ENCODE measurements at places on chromosomes 11 and 22.

DNA sequence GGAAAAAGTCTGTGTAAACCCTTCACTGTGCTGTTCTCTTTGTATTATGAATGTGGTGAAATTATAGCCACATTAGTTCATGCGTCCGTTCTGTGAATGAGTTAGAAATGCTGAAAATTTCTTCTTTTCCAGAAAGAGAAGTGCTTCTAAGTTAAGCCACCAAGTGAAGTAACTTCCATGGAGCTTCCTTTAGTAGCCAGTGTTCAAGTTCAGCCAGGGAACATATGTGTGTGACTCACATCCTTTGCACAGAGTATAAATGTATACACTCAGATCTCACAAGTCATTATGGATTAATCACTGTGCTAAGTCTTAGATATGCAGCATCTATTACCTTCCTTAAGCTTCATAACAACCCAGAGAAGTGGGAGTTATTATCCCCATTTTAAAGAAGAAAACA is 3.1 kb upstream of the MMP8 start:
- no peak for DNase-seq

GRCh38 chr11:93852242-93852641 is 1.8 kb upstream of the VSTM5 start:
- DNase-seq: no peak

GRCh38 chr11:13040969-13041561 is 31.9 kb downstream of the RASSF10 start:
- no peak for DNase-seq

GRCh38 chr11:88575916-88576315 is 238.4 kb upstream of the CTSC start:
- DNase-seq: no peak

DNA sequence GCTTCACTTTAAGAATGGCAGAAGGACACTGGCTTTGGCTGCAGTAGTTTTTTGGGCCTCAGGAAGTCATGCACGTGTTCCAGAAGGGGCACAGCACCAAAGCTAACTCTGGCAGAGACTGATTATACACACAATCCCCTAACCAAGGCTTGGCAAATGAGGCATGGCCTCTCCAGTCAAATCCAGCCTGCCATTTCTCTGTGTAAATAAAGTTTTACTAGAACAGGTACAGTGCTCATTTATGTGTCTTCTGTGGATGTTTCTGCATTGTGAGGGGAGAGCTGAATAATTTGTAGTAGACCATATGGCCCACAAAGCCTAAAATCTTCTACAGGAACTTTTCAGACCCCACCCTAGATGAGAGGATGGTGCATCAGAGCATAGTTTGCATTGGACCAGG is 46.4 kb upstream of the MN1 start:
- DNase-seq: no peak
